NB4 (cell line): ENCODE measurements at places on chromosomes 3 and 15.

DNA sequence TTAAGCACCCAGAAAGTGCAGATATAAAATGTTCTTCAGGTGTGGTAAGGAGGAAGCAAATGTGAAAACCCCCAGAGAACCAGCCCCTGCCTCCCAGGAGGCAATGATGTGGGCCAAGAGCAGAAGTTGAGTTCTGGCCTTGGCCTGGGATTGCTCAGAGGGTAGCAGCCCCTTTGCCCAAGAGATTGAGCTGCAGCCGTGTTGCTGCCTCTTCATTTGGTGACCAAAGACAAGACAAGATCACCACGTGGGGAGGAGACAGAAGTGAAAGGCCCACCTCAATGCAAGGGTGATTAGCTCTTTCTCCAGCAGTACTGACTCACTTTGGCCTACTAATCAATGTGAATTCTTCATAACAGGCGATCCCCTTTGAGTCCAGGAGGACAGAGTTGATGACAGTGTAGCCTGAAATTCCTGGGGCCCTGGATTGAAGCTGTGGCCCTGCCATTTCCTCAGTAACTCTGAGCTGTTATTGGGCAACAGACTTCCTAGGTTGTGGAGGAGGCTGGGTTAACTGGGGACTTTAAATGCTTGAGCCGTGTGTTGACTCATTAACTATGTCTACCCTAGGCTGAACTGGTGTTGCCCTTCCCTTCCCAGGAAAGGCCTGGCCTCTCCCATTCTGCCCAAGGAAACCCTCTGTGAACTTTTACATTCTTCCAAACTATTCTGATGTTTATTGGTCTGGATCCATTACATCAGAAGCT, 86.5 kb downstream of the ST6GAL1 start:
- DNase-seq = peak; percentile 83

GRCh38 chr3:88167704-88168103, 17.9 kb downstream of the C3orf38 start:
- no peak for DNase-seq

- no peak for DNase-seq
These were observed 408.7 kb downstream of the CNTN6 start for GRCh38 chr3:1501406-1502115.

GRCh38 chr3:129308636-129309035, 30.0 kb downstream of the HMCES start:
- no peak for DNase-seq

- no peak for DNase-seq
These were observed at the start of gene FAM174B for GRCh38 chr15:92655178-92655995. Gene FAM174B, minus strand, starts transcription at chr15:92655775.

DNA sequence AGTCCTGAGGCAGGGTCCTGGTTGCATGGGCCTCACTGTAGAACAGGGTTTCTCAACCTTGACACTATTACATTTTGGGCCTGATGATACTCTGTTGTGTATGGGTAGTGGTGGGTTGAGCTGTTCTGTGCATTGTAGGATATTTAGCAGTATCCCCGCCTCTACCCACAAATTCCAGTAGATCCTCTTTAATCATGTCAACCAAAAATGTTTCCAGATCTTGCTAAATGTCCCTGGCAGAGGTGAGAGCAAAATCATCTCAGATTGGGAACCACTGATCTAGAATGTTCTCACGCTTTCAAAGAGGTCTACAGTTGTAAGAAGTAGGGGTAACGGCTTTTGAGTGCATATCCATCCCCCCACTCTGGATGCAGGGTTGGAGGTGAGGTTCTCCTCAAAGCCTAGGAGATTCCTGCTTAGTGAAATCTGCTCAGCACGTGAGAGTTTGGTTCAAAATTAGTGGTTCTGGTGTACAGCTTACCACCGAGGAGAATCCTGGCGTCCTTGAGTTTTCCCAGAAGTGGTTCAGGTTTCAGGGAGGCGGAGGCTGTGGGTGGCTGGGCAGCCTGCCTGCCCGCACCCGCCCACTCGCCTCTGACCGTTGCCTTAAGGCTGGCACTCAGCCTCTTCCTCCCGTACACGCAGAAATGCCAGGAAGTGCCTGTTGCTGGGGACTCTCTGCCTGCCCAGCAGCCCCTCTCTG, 5.3 kb downstream of the ACVR2B start:
- no peak for DNase-seq
